ENCODE measurements at places on chromosomes 4 and X.

DNA sequence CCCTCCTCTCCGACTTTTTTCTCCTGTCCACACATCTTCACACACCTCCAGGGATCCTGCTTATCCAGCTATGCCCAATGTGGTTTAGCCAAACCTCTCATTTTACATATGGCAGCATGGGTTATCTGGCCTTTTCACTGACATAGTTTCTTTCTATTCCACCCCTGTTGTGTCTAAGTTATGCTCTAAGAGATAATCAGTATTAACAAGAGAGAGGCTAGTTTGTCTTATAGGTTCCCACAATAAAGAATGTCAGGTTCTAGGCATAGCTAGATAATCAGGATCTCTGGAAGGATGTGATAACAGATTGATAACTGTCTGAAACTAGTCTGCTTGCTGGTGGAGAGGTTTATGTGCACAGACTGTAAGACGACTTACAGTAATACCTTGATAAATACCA lies 7.7 kb upstream of the GALNT7 start:
- DNase-seq = no peak

DNA sequence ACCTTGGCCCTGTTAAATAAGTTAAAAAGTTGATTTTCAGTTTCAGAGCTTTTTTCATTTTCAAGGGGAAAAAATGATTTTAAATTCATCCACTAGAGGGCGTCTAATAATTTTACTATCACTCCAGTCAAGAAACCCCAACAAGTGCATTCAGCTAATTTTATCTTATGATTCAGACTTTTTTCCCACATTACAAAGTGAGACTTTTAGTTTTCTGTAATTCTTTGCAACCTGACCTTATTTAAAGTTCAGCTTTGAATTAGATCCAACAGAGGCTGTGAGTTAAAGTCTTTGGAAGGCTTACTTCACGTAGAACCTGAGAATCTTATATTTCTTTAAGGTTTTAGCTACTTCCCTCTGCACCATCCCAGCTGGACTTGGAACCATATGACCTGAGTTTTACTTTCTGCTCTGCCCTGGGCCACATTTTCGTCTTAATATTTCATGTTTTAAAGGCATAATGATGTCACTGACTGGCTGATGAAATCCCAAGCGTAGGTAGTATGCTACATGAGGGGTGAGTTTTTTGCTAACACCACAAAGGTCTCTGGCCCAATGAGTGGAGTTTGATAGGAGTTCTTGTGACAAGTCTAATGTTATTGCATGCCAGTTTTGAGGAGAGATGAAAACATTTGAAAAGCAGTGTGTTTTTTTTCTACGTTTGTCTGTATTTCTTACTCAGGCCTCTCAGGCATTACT lies 7.2 kb downstream of the GNRHR start:
- no peak for DNase-seq

DNA sequence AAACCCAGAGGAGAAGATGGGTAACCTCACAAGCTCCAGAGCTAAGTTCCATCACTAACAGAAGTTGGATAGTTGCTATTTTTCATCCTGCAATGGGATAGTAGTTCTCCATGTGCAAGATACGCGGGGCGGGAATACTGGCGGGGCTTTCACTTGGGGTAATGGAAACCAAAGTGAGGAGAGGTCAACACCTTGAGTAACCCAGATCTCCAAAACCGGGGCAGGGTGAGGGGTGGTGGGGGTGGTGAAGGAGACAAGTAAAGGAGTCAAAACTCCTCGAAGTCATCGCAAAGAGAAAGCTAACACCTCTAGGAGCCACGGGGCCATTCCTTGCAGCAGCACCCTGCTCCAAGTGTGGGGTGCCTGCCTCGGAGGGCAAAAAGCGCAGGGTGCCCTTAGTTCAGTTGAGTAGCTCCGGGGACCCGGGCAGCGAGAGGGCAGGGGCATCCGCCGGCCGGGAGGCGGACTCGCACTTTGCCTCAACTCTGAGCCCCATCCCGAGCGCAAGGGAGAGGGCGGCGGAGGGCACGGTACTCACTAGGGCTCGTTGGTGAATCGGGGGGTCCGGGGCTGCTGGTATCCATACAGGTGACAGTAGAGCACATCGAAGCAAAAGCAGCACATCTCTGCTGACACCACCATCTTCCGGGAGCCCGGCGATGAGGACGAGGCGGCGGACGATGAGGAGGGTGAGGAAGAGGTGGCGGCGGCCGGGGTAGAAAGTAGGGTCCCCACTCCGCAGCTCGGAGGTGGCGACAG lies 645 bp downstream of the AMMECR1 start:
- no peak for DNase-seq

DNA sequence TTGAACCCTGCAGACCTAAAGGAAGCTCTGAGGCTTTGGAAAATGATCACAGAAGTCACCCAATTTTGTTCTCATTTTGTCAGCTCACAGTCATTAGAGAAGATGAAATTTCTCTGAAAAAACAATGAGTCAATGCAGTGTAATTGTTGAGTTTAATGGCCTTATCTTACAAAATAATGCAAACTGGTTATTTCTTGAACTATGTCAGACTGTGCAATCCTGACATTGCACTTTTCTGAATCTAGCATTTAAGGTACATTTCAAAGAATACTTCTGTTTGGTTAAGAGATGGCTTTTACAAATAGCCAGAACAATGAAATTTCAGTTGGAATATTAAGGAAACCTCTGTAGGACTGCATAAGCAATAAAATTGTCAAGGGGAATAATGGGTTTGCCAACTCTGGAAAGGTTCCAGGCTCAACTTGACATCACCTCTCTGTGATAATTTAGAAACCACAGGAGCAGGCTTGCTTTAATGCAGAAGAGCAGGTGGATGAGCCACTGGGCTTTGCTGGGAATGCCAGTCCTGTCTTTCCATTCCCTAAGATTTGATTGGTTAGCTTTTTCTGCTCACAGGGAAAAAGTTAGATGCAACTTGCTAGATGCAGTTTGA lies 222.8 kb downstream of the FRMPD4 start:
- no peak for DNase-seq

GRCh38 chrX:16665089-16665488 lies 15.1 kb downstream of the S100G start:
- no peak for DNase-seq

- no peak for DNase-seq
These were observed 186.0 kb upstream of the FAM241A start for GRCh38 chr4:111959222-111959621.

GRCh38 chr4:124055896-124056295 lies 656.6 kb downstream of the ANKRD50 start:
- no peak for DNase-seq

- DNase-seq = no peak
These were observed 30.1 kb upstream of the UGT2B17 start for GRCh38 chr4:68606240-68606639.

DNA sequence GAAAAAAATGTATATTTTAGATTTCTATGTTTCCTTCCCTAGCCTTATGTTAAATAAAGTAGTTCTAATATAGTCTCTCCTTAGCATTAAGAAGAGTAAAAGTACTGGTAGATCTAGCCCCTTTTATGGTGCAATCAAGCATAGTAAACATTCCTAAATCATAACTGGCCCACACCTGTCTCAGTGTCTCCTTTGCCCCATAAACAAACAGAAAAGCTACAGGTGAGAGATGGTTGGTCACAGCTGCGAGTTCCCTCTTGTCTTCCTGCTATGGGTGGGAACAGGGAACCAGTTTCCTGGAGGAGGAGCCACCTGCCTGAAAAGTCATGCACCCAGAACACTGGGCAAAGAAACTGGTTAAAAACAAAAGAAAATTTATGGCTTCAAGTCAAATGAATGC lies 16.6 kb downstream of the SOWAHB start:
- DNase-seq = no peak

GRCh38 chrX:156000361-156000926 lies 2.9 kb downstream of the IL9R start:
- no peak for DNase-seq

- DNase-seq = peak; percentile 0
These were observed 2.5 kb upstream of the RS1 start for GRCh38 chrX:18674417-18674787.

DNA sequence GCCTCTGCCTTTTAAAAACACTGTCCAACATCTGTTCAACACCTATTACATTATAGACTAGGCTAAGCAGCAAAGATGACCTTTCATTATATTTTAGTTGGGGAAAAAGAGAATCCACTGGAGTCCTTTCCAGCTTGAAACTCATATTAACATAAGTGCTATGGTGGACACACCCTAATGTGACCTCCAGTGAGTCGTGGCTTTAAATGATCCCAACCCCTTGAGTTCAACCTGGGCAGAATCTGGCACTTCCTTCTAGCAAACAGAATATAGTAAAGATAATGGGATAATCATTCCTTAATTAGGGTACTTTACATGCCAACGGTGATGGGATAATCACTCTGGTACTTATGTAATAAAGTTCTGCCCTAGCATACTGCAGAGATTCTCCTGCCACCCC lies 162.6 kb downstream of the MAB21L2 start:
- DNase-seq = no peak

DNA sequence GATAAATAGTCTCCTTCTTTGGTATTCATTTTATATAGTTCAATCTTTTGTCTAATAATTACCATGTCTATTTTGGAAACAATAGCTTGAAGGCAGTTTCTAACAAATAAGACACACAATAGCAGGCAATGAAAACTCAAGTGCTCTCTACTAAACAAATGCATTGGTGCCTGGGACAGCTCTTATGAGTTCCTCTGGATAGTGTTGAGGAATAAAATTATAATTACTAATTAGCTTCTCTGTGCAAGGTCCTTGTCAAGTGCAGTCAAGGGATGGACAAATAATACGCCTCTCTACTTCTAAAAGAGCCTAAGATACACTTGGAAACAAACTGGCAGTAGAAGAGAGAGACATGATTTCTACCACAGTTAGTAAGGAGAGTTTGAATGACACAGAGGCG lies 229.0 kb upstream of the GLRA2 start:
- DNase-seq = no peak

DNA sequence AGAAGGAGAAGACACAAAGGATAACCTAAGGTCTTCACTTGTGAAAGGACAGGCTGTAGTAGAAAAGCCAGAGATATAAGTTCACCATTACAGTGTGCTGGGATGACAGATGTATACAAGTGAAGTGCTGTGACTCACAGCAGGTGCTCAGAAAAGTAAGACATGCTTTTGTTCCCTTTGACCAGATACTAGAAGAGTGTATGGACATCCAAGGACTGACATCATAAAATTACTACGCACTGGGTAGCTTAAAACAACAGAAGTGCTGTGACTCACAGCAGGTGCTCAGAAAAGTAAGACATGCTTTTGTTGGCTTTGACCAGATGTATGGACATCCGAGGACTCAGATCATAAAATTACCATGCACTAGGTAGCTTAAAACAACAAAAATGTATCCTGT lies 61.6 kb upstream of the BTC start:
- DNase-seq = no peak

DNA sequence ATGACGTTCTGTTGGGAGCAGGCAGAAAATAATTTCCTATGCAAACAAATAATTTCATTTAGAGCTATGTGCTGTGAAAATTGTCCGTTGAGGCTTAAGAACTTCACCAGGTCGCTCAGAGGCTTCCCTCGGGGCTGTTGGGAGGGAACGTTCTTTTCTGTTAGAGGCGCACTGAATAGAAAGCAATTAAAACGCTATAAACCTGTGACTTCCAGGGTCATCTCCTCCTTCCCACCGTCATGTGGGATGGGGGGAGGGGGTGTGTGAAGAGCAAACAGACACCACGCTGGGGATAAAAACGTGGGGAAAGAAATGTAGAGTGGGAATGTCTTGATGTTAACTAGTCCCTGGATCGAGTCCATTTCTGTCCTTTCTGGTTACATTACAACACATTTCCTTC lies 35.2 kb upstream of the ZNF518B start:
- no peak for DNase-seq

DNA sequence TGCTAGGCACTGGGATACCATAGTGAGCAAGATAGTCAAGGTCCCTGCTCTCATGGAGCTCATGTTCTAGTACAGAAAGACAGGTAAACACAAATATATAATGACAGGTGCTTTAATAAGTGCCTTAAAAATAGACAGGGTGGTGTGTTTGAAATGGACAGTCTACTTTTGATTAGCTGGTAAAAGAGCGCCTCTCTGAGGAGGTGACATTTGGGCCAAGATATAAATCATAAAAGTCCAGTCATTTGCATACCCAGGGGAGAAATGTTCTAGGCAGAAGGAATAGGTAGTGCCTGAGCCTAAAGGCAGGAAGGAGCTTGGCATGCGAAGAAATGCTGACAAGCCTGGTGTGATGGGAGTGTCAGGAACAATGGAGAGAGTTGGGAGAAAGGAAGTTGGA lies 83.6 kb downstream of the DNAAF6 start:
- DNase-seq = no peak

GRCh38 chr4:14965071-14965470 lies 37.2 kb upstream of the CPEB2 start:
- no peak for DNase-seq

- no peak for DNase-seq
These were observed 397.6 kb upstream of the BOD1L1 start for GRCh38 chr4:14025111-14025510.

DNA sequence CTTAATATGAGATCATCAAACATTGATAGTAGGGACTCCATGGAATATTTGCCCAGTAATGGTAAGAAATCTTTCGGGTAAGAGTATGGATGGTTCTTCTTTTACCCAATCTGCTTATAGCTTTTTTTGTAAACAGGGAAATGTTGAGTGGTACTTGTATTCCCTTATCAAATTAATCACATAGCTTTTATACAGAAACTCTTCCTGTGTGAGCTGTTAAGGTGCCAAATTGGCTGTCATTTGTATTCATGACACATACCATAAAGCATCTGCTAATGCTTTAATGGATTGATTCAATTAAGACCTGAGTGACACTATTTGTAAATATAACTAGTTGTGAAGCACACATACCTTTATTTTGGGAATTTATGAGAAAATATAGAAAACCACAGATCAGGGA lies 34.2 kb downstream of the KLF3 start:
- DNase-seq = no peak

GRCh38 chr4:141294306-141294705 lies 73.6 kb downstream of the ZNF330 start:
- DNase-seq = no peak

GRCh38 chr4:42965326-42965725 lies 72.8 kb downstream of the GRXCR1 start:
- DNase-seq = no peak

GRCh38 chr4:163681208-163681821 lies 186.8 kb downstream of the TMA16 start:
- DNase-seq = no peak

DNA sequence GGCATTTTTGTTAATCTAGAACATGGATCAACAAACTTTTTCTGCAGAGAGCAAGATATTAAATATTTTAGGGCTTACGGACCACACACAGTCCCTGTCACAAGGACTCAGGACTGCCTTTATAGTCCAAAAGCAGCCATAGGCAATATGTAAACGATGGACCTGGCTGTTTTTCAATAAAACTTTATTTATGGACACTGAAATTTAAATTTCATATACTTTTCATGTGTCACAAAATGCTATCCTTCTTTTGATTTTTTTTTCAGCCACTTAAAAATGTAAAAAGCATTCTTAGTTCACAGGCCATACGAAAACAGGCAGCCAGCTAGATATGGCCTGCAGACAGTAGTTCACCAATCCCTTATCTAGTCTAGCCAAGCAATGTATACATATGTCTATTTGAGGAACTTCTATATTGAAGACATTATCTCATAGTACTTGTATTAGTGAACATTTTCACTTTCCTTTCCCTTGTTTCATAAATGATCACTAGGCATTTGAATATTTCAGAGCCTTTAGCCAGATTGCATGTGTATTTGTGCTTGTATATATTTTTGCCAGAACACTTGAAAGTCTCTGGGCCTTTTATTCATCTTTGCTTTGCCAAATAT lies 350.9 kb downstream of the RPA4 start:
- no peak for DNase-seq

- DNase-seq = no peak
These were observed 93.0 kb downstream of the DRD5 start for GRCh38 chr4:9874385-9874784.

All from activated CD8-positive, alpha-beta memory T cell treated with anti-CD3 and anti-CD28 coated beads for 4 hours (primary cell).